RCC 7860 (cell line): ENCODE measurements at places on chromosomes 4 and X.
A peak's percentile ranks its signal among the peaks of the same experiment; 100 is the strongest.

- DNase-seq, result no peak
Measured at GRCh38 chr4:101348995-101349800, 1.9 kb upstream of the PPP3CA start.

DNA sequence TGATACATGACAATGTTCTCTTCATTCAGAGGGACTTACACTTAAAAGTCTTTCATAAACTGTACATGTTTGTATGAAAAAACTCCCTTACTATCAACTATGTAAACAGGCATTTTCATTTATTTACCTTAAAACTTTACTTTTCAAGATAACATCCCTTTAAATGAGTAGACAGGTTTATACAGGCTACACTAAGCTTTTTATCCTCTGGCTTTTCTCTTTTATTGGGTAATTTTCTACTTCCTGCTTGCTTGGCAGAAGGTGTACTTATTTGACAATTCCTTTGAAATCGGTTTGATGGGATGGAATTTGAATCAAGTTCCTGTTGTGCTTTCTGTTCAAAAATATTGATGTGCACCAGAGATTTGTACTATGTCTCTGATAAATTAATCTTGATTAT lies 81.4 kb downstream of the PTPN13 start:
- DNase-seq, result no peak

- DNase-seq, result no peak
Measured at GRCh38 chrX:40459571-40460158, 121.1 kb upstream of the ATP6AP2 start.

DNA sequence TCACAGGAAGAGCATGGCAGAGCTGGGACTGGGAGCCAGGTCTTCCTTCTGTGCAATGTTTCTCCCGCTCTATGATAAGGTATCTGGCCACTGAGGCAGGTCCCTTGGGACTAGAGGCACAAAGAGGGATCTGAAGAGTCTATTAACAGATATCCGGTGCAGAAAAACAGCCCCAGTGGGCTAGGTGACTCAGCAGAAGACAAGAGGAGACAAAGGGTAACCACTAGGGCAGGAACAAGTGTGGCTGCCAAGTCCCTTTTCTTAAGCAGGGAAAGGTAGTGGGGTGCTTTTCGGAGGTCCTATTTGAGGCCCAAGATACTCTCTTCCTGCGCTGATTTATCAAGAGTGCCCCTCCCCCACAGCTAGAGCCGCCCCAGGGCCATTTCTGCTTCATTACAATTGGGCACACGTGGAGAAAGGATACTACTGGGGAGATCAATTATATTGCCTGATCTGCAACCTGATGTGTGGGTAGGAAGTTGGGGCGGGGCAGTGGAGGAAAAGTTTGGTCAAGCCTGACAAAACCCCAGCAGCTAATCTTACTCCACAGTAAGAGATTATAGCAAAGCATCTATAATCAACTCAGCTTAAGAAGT lies at the start of gene DGAT2L6:
Gene DGAT2L6 (plus strand): TSS at position 546 of the 596 bp plus-strand sequence. CDS start 100 bp downstream, outside the sequence.
- no peak for DNase-seq

- no peak for DNase-seq
Measured at GRCh38 chr4:53228036-53228435, 137.8 kb downstream of the SCFD2 start.

- DNase-seq, result no peak
Measured at GRCh38 chr4:6613676-6614651, 26.5 kb upstream of the MRFAP1 start.

GRCh38 chr4:139802931-139803330 lies 137.3 kb downstream of the MGST2 start:
- no peak for DNase-seq

- DNase-seq, result no peak
Measured at GRCh38 chr4:121973816-121974215, 22.0 kb upstream of the TRPC3 start.

- DNase-seq, result no peak
Measured at GRCh38 chrX:49242545-49243066, 7.3 kb downstream of the CCDC22 start.

DNA sequence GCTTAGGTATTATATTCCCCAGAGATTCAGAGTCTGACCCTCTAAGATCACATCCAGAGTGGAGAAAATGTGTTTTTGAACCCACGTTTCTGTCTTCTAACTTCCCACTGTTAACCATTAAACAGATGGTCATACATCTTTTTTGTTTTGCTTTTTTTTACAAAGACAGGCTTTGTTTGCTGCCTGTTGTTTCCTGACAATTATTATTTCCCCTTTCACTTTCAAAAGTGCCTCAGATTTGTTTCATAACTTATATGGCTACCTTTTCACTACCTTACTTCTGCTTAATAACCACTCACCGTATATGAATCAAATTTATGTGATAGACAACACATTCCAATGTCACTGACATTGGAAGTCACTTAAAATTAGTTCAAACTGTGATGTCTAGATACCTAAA lies 142.2 kb downstream of the HS3ST1 start:
- no peak for DNase-seq

GRCh38 chr4:38765382-38765781 lies 17.4 kb downstream of the TLR10 start:
- peak; percentile 8 for DNase-seq

DNA sequence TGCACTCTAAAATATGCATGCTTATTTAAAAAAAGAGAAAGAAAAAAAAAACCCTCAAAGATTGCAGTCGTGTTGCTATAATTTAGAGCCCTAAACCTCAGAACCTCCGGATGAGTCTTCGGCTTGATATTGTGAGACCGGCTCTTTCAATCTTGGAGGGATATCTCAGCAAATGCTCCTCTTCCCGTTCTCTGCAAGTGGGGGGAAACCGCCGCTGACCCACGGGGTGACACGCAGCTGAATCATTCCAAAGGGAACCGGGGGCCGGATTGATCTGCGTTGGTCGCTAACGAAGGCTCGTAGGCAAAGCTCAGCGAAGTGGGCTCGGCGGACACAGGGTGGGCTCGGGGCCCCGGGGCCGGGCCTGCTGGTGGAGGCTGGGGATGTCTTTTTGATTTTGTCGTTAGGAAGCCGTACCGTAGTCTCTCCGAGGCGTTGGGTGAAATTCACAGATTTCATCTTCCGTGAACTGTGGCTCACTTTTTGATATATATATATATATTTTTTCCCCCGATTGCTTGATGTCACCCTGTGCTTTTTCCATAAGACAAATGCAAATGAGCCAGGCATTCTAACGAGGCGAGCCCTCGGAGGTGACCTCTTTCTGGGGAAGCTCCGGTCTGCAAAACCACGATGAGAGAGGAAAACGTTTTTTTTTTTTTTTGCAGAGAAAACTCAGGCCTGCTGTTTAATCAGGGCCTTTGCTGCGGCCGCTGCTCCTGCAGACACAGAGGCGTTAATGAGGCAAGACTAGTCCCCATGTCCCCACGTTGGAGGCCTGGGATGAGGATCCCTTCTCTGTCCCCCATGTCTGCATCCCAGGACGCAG lies 110.7 kb upstream of the PPP2R3B start:
- DNase-seq, result no peak

DNA sequence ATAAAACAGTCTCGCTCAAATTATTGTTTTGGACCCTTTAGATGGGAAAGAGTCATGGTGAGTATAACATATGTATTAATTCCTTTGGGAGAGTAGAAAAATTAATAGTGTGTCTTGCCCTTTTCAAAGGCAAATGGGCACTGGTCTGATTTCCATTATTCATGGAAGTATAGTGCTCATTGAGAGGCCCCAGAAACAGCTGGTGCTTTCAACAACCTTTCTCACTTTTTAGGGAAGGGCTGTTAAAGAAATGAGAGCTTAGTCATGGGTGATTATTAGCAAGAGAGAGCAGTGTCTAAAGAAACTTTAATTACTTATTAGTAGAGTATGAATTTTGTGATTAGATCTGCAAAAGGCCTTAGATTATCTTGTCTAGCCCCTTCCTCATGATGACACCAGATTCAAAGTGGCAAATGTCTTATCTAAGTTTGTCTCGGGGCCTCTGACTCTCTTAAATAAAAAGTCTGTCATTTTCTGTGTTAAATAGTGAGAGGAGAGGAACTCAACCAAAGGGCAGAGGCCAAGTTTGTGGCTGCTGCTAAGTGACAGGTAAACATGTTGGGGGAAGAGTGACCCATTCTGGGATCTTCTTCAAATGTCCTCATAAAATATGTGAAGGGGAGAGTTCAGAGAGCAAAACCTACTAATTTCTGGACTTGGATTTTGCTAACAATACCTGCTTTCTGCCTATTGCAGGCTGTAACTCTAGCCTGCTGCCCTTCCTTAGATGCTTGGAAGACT lies 110.6 kb downstream of the REPS2 start:
- no peak for DNase-seq

- no peak for DNase-seq
Measured at GRCh38 chrX:38923451-38923969, 122.3 kb downstream of the MID1IP1 start.

DNA sequence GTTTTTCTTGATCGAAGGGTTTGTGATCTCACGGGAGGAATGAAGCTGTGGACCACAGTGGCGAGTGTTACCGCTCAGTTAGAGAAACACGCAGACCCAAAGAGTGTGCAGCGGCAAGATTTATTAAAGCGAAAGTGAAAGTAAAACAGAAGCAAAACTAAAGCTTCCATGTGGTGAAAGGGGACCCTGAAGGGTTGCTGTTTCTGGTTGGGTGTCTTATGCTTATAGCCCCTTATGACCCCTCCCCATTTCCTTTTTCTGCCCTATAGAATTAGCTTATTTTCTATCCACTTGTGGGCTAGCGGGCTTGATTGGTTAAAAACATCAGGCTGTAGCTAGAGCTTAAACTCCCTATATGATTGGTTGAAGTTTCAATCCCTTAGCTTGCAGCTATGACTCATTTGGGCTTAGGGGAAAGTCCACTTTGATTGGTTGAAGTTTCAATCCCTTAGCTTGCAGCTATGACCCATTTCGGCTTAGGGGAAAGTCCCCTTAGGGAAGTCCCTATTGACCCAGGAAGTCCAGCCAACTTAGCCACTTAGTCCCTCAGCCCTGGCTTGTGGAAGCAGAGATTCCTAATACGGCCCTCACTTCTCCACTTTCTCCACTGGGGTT lies 171.2 kb upstream of the NWD2 start:
- no peak for DNase-seq

DNA sequence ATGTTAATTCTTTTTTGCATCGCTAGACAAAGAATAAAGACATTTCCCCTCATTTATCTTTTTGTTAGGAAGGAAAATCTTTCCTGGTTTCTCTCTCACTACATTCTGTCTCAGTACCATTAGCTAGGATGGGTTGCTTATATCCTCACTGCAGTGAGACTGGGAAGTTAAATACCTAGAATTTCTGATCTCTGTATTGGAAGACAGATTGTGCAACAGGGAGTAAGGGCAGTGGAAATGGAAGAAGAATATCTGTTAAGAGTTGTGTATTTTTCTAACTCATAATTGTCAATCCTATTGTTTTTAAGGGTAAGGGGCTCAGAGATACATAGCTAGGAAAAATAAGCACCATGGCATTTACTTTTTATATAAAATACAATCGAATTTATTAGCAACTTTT lies 19.6 kb downstream of the PTPN13 start:
- no peak for DNase-seq

DNA sequence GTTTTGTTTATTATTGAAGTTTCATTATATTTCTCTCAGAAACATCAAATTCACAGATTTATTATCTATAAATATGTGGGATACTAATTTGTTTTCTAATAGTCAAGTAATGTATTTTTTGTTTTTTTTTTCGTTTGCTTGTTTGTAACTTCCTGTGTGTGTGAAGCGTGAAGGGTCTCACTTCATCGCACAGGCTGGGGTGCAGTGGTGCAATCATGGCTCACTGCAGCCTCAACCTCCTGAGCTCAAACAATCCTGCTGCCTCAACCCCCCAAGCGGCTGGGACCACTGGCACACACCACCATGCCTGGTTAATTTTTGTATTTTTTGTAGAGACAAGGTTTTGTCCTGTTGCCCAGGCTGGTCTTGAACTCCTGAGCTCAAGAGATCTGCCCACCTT lies 55.1 kb downstream of the SH3RF1 start:
- no peak for DNase-seq

DNA sequence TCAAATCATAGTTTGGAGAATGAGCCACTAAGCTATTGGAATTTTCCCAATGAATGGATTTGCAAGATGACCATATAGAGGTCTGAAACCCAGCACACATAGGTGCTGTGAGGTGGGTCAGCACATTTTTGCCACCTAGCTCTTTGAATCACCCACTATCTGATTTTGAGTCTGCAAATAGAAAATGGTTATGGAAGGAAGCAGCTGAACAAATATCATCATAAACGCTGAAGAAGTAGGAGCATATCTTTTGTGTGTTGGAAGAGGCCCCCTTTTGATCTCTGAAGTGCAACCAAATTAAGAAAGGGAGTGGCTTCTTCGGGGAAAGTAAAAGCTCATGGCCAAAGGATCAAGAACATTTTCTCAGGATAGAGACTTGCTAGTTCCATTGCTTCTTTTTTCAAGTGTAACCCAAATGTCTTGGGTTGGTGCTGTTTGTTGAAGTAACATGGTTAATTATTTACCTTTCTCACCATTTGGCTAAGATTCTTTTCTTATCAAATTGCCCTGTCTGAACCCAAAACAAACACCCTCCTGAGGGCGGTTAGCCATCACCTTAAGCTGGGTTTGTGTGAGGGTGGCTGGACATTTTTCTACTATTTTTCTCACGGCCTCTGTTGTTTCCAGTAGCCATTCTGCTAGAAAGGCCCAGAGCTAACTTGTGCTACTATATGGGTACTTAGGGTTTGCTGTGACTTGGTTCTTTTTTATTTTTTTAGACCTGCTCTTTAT lies 18.4 kb upstream of the SORBS2 start:
- no peak for DNase-seq

- no peak for DNase-seq
Measured at GRCh38 chr4:172514801-172515200, 653.8 kb upstream of the GALNT7 start.

GRCh38 chrX:48180811-48181210 lies 15.8 kb downstream of the SSX5 start:
- DNase-seq, result no peak

DNA sequence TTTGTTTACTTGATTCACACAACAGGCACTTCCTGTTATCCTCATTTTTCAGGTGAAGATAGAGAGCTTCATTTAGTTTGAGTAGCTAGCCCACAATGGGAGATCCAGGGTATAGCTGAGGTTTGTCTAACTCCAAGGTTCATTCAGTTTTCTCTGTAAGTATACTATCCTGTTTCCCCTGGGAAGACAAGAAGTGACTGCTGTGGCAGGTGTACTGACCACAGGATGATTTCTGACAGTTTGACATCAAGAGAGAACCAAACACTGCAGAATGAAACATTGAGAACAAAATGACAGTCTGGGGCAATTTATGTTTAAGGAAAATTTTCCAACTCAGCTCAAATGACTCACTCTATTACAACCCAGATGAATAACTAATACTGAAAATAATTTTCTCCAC lies 958.0 kb downstream of the STPG2 start:
- no peak for DNase-seq

- no peak for DNase-seq
Measured at GRCh38 chrX:31237189-31237588, 165.3 kb upstream of the FTHL17 start.
